ENCODE measurements at places on chromosomes 3 and 15. TPM values are rescaled to one million over a fixed set of nuclear protein-coding genes. Genes with fewer than 3 reads are reported as not detected.

GNAT1 gene
- not detected for polyA plus RNA-seq

TGFBR2 gene
- 77.4 TPM for polyA plus RNA-seq

DNA sequence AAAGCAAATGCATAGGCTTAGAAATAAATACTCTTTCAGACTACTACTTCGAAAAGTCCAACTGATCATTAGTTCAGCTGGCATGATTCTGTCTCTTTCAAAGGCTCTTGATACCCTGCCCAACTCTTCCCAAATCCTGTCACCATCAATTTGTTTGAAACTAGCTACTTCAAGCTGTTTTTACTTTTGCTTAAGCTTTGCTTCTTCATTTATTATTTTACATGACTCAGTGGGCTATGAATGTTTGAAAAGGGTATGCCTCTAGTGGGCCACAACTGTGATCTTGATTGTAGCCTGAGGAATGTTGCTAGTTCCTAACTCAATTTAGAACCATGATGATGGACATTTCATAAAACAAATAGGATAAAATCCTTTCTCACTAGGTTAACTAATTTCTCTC is 340.8 kb downstream of the NAALADL2 start:
- DNase-seq = no peak

GRCh38 chr15:74283368-74283767 is 47.2 kb downstream of the CCDC33 start:
- no peak for DNase-seq
